ENCODE measurements at places on chromosomes 5 and 9.

- DNase-seq = no peak
Measured at GRCh38 chr5:6236170-6236793, 142.1 kb downstream of the MED10 start.

GRCh38 chr5:126234563-126235195 is 188.5 kb upstream of the GRAMD2B start:
- DNase-seq = peak; percentile 40

- DNase-seq = peak; percentile 96
Measured at GRCh38 chr5:124596595-124597421, 149.6 kb downstream of the ZNF608 start.

- no peak for DNase-seq
Measured at GRCh38 chr5:157912621-157913325, 53.8 kb upstream of the CLINT1 start.

GRCh38 chr9:4126996-4127395 is 172.9 kb downstream of the GLIS3 start:
- DNase-seq = peak; percentile 64

DNA sequence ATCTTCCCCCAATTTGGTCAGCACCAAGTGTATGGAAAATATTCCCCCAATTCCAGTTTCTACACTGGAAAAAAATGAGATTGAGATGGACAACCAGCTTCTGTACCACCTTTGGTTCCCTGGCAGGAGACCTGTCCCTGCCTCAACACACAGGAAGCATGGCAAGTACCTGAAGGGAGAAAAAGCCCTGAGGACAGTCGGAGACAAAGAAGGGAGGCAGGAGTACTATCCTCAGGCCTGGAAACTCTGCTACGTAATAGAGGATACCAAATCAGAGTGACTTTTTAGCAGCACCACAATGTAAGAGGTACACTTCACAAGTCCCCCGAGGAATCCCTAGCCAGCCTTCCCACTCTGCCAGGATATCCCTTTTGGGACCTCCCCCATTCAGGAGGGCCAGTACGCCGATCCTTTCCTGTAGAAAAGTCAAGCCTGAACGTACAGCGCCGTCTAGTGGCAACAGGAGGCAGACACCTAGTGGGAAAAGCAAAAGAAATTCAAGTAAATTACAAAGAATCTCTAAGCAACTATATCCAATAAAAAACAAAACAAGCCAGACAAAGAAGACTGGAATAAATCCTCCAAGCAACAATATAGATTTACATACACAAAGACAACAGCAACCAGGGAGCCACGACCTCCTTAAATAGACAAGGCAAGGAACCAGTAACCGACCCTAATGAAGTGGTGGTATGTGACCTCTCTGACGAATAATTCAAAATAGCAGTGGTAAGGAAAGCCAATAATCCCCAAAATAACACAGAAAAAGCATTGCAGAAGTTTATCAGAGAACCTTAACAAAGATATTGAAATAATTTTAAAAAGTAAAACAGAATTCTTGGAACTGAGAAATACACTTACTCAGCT is 63.3 kb upstream of the SLCO6A1 start:
- peak; percentile 30 for DNase-seq

DNA sequence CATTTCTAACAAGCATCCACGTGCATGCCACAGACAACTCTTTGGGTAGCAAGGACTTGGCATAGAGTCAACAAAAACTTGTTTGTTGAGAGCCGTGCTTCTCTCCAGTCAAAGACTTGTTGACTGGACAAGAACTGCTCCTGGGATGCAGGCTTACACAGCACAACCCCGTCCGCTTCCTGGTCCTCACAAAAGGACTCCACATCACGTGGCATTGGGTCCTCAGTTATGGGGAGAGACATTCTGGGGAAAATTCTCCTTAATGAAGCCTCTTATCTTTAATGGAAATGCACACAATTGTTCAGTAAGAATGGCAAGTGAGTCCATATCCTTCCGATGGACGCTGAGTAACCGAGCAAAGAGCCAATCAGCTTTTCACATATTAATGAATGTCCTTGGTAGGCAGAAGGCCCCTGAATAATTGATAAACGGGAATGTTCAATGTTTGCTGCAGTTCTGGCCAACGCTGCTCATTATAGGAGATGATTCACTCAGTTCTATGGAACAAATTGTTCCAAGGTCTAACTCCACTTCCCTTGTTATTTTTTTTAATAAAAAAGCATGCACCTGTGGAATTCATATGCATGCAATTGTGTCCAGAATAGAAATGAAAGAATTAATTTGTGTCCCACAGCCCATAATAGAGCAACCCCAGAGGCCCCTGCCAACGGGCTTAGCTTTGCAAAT is 97.0 kb upstream of the ZNF366 start:
- no peak for DNase-seq

GRCh38 chr9:113350107-113350661 is 843 bp downstream of the BSPRY start:
- no peak for DNase-seq

GRCh38 chr9:91532325-91532724 is 108.7 kb upstream of the NFIL3 start:
- DNase-seq = no peak

DNA sequence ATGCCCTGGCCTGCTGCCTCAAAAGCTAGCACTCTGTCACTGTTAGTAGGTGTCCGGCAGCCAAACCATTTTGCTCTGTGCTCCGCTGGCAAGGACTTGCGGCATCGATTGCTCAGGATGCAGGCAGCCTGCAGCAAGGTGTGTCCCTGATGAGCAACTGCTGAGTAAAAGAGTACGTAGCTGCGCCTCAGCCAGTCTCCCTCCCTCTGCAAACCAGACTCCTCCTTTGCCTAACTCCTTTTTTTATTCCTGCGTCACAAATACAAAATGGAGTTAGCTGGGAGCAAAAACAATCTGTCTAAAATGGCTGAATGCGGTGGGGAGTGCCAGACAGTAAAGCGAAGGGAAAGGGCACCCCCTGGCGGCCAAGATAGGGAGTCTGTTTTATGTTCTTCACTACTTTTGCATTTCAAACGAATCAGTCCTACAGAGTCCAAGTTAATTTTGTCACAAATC is 61.1 kb downstream of the DIAPH1 start:
- DNase-seq = peak; percentile 87

GRCh38 chr5:170651604-170652277 is 131.8 kb upstream of the GABRP start:
- no peak for DNase-seq

- DNase-seq = peak; percentile 5
Measured at GRCh38 chr9:20394969-20395368, 227.3 kb downstream of the MLLT3 start.

- DNase-seq = peak; percentile 67
Measured at GRCh38 chr9:35001803-35002502, 12.4 kb downstream of the DNAJB5 start.

GRCh38 chr9:125763394-125763801 is 16.2 kb downstream of the PBX3 start:
- DNase-seq = peak; percentile 42

DNA sequence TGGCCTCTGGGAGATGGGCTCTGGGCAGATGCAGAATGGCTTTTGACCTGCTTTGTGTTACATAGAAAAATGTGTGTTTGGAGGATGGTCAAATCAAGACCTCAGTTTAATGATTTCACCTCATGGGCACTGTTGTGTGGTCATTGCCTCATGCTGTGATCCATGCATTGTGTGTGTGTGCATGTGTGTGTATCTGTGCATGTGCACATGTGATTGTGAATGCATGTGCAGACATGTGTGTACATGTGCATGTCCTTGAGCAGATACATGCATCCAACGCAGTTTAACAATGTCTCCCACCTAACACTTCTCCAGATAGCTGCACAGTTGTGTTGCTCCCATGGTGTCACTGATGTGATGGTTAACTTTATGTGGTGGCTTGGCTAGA is 40.1 kb upstream of the S1PR3 start:
- DNase-seq = no peak

- no peak for DNase-seq
Measured at GRCh38 chr9:122367774-122368460, 2.9 kb upstream of the PTGS1 start.

DNA sequence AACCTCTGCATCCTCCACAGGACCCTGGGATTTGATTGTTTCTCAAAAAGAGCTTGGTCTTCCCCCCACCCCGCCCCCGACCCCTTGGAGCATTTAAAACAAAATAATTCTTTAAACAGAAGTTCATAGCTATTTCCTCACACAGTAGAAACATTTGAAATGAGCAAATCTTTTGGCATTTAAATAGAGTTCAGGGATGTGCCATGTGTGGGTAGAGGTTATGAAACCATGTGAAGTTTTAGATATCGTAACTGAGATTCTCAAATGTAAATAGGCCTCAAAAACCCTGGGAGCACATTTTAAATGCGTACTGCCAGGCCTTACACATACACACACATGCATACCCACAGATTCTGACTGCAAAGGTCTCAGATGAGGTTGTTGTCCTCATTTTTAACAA is 66.5 kb downstream of the EPB41L4B start:
- DNase-seq = no peak

DNA sequence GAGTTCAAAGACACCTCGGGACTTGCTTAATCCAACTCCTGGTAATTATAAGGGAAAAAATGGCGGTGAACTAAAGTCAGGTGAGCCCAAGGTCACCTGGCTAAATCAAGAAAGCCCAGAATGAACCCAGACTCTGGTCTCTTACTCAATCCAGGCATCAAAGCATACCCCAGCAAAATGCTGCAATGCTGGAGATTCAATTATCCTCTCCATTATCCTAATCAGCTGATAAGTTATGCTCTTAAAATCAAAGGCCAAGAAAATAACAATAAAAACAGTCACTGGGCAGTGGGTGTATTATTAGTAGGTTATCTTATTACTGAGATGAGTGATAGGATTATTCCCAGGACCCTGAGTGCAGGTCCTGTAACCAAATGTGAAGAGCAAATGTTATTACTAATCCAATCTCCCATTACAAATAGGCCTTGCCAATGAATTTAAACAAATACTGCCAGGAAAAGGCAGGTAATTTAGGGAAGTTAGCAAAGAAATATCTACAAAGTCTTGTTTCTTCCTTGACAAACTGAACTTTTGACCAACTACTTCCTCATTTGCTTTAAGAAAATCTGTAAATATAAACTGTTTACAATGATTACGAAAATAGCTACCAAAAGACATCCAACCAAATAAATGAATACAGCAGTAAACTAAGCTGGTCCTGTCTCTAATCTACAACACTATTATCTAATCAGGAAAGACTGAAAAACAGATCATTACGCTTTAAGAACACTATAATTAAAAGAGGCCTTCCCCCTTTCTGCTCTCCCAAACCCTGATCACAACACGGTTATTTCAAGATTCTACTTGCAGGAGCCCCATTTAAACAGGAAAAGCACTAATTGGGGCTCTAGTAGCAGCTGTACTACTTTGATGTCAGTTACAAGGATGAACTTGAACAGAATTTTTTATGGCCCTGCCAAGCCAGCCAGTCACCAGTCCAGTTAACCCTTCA is 103.2 kb downstream of the MED27 start:
- DNase-seq = no peak

- DNase-seq = no peak
Measured at GRCh38 chr9:80507611-80508010, 935.8 kb downstream of the TLE4 start.

DNA sequence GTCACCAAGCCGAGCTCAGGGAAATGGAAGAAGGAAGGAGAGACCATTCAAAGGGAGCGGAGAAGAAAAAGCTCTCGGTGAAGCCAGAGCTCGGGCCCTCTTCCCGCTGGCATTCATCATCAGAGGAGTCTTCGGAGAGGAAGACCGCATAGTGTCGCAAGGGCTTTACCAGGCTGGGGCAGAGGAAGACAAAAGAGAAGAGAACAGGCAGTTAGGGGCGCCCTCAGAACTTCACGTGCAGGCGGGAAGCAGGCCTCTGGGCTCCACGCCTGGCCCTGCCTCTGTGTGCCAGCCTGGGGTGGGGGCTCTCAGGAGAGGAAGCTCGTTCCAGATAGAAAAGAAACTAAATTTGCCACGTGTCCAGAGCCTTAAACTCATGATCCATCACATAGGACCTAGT is 31.7 kb downstream of the CRB2 start:
- DNase-seq = no peak

DNA sequence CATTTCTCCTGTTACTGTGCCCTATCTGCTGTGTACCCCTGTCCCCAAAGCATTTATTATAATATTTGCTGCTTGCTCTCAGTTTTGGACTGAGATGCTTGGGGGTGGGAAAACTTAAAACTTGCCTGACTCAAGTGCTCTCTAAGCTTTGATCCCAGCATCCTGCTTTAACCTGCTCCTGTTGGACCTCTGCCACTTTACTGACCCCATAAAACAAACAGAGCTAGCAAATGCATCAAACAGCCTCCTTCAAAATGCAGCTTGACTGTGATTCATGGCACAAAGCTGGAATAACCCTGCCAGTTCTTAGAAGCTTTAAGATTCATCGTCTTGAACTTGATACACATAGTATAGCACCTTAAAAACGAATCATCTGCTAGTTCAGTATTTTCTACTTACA is 212.5 kb downstream of the DEPDC1B start:
- peak; percentile 77 for DNase-seq

DNA sequence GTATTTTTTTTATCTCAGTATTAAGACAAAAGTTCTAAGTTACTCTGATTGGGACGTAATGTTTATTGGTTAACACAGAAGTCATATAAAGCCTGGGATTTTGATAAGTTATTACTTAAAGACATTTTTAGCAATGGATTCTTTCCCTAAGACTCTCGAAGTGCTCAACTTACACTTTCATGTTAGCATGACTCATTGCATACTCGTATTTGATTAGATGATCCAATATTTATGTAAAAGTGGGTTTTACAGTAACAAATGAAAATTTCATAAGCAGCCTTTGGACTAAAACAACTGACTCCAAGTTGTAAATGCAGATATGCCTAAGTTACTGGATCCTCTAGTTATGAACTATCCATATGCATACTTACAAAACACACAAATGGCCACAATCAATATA is 567.7 kb upstream of the NUDT12 start:
- DNase-seq = no peak

DNA sequence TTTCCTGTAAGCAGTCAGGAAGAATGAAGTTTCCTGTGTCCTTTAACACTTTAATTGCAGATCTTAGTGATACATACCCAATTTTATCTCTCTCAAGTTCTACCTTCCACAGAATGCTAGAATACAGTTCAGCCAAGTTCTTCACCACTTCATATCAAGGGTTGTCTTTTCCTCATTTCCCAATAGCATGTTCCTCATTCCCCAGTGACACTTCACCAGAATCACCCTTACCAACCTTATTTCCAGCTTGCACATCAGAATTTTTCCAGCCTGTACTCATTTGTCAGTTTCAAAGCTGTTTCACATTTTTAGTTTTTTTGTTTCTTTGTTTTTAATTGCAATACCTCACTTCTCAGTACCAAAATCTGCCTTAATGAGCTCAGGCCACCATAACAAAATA is 126.1 kb downstream of the ESM1 start:
- no peak for DNase-seq

DNA sequence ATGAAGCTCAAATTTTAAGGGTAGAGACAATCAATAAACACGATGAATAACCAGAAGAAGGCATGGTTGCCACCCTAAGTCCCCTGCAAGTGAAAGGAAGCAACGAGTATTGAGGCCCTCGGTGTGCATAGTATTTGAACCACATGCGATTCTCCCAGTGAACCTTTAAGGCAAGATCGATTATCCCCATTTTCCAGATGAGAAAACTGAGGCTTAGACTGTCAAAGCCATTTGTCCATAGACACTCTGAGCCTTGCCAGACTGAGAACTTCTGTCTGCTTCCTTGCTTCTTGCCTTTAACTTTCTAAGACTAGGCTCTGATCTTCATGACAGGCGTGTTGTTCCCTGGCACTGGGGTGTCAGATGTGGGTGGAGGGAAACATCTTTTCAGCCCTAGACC is 58.2 kb downstream of the COL27A1 start:
- DNase-seq = no peak

All from M059J (cell line).